ENCODE measurements at places on chromosomes 12 and 14.

DNA sequence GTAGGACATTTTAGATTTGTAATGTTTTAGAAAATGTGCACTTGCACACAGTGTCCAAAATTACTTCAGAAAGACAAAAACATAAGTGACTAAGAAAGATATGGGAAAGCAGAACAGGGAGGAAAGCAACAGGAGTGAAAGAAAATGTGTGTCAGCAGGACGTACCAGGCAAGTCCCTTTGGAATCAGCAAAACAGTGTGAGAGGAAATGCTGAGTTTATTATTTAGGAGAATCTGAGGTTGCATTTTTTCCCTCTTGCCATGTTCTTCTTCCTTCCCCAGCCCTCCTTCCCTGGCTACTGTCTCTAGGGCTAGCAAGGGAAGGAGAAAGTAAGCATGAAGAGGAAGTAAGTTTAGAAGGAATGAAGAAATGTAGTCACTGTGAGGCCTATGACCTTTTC, 67.7 kb upstream of the CD163 start:
- peak; percentile 19 for DNase-seq

DNA sequence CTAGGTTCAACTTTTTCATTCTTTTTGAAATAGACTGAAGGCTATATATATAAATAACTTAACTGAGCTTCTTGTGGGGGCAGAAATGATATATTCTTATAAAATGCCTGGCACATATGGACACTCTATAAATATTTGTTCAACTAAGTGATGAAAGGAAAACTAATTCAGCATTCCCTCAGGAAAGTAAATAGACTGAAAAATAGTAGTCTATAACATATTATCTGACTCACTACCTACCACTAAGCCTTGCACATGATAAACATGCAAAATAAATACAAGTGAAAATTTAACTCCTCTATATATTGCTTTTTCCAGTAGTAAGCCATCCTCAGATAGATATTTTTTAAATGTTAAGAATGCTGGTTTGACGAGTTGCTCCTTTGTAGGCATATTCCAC, 15.7 kb upstream of the BMAL2 start:
- DNase-seq: no peak

DNA sequence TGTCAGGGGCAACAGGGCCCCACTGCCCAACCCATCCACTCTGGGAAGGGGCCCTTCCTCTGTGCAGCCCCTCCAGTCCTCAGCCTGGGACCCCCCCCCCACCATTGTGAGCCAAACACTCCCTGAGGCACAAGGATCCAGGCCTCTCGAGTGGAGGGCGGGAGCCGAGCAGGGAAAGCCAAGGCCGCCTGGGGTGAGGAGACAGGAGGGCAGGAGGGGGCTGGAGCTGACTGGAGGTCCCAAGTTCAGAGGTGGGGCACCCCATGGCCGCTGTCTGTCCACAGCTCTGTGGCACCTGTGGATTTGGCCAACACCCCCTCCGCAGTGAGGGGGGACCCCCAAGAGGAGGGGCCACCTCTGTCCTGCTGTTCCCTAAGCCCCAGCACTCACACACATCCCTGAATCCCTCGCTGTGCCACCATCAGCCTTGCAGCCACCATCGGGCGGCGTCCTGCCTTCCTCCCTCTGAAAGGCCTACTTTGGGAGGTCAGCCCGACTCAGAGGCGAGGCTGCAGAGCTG, 25.4 kb upstream of the C14orf180 start:
- no peak for DNase-seq

DNA sequence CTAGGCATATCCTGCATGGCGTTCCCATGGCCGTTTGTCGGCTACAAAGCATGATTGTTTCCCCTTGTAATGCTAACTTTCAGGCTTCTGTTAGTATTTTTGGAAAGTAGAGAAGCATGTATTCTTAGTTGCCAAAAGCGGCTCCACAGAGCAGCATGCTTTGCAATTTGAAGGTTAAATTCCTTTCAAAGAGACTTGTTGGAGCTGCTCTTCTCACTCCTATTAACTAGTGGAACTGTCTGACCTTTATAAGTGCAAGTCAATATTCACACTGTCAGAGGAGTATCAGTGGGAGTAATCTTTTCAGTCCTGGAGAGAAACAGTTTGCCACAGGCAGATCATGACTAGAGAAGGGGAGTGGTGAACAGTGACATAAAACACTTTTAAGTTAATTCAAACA, 656.1 kb upstream of the NOVA1 start:
- no peak for DNase-seq

GRCh38 chr14:29821242-29821641, 106.4 kb downstream of the PRKD1 start:
- no peak for DNase-seq

DNA sequence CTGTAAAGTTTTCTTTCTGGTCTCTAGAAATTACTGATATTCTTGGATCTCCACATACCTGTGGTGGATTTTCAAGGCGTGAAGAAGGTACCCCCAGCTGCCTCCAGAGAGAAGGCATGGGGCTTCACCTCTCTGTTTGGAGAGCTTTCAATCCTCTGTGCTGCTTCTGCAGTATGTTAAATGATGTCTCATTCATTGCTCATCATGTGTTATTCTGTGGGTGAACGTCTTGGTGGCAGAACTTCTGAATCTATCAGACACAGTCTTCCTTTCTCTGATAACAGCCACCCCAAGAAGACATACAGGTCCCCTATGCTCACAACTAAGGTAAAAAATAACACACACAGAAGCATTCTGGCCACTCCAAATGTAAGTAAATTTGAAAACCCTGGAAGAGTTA, 221.3 kb upstream of the TMEM260 start:
- no peak for DNase-seq

DNA sequence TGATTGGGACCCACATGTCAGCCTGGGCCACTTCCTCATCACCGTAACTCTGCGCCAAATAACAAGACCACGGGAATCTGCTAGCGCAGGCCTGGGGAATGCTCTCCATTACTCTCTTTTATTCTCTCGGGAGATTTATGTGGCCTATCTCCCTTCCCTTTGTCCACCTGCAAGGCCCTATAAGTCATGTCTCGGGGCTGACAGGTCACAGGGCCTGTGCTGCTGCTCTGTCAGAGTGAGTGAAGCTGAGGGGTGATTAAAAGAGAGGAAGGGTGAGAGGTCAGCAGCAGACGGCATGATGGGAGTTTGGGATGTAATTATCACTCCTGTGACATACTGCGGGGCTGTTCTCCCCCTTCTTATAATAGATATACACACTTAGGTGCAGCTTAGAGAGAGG, 26.2 kb upstream of the GPATCH2L start:
- no peak for DNase-seq

DNA sequence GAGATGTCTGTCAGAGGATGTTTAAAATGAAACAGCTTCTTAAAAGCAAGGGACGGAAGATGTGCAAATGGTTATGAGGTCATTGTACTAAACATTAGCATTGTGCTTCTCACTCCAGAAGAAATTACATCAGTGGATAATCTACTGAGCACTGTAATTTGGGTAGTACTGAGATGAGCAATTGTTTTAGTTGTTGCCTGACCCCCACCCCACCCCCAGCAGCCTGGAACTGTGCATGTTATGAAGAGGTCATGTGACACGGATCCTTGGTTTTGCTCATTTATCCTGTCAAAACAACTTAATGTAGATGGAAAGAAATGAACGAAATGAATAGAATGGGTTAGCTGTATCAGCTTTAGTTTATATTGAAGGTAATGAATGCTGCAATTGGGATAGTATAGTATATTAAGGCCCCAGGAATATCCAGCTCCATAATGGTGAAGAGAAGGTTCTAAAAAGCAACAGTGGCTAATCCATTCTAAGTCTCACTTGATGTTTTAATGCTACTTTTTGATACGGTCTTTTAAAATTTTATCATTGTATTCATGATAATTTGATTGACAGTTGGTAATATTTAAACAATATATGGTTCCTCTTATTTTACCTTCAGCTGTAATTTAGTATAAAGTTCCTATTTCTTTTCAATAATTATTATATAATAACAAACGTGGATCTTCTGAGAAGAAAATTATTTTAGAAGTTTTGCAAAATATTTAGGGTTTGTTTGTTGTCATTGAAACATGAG, 58.5 kb downstream of the WNK1 start:
- no peak for DNase-seq

DNA sequence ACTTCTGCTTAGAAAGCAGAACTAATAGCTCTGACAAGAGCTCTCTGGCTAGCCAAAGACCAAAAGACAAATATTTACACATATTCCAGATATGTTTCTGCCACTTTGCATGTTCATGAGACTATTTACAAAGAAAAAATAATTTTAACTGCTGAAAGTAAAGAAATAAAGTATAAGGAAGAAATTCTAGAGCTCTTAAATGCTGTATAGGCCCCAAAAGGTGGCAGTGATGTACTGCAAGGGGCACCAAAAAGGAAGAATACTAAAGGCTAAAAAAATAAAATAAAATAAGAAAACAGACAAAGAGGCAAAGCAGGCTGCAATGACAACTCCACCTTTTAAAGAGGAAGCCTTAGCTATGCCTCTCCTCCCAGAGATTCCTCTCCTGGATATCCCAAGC, 23.0 kb downstream of the KLRK1 start:
- DNase-seq: no peak

- DNase-seq: no peak
These were observed 123.0 kb downstream of the ESRRB start for GRCh38 chr14:76498976-76499375.

DNA sequence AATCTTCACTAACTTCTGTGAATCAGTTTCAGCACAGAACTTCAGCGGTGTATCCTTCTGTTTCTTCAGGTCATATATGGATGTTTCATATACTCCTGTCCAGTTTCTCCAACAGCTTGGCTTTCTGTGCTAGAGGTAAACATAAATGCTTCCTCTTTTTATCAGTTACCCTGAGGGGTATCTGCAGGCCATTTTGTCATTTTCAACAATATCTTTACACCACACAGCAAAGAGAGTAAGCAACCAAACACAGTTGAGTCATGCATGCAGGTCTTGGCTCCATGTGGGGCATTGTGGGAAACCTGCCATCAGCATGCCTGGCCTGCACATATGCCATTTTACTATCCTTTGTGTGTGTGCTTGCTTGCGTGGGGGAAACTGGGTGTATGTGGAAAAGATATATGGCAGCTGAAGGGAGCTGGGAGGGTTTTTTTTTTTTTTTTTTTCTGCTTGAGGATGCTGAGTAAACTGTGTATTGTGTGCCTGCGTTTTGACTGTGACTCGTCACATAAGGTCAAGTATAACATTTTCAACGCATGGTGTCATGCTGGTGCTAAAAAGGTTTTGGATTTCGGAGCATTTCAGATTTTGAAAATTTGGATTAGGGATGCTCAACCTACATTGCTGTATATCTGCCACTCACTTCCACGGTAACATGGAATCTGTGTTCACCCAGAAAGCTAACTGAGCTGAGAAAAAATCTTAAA, 56.1 kb upstream of the YARS2 start:
- DNase-seq: peak; percentile 94

DNA sequence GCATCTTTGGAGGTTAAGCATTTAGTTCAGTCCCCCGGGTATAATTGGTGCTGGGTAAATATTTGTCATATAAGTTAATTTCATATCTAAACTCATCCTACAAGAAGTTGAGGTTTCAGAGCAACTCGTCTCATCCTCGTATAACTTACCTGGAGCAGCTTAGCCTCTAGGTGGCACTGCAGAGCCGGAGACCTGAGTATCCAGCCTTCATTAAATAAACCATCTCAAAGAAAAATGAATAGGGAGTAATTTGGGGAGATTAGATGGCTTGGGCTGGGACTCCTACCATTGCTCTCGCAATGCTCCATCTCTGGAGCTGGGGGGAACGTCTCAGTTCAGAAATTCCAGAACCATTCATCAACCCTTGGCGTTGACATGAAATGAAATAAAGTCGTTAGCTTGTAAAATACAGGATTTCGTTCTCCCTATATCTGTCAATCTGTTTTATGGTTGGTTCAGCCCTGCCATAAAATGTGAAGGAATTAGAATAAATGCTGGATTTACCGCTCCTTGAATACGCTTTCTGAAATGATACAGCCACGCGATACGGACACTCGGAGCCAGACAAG, 122.9 kb upstream of the TMEM132D start:
- peak; percentile 19 for DNase-seq

DNA sequence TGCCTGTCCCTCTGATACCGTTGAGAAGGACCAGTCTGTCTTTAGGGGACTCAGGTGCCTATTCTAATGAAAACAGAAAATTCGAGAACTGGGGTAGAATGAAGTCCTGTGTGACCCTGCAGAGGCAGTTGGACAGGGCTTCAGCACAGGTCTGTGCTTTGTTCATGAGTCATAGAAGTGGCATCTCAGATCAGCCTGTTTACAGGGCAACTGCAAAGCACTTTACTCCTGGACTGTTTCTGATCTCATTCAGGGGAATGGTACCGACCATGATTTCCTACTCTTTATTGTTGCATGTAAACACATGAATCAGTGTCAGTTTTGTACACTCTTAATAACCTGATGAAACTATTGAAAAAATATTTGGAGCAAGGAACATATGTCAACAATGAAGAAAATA, 1517.0 kb downstream of the AACS start:
- no peak for DNase-seq

DNA sequence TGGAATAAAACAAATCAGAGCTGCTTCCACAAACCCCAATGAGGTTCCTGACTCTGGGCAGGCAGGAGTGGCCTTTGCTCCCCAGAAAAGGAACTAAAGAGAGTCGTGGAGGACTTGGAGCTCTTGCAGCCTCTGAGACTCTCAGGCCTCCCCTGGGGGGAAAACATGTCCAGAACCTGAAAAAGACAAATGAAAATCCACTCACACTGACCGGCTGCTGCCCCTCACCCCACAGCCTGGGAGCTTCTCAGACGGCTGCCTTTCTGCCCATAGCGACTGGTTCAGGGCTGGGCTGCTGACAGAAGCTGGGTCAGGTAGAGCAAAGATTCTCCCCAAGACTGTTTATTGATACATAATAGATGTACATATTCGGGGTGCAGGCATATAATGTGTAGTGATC, 356.0 kb downstream of the ADGRD1 start:
- DNase-seq: no peak

- DNase-seq: no peak
These were observed 179.2 kb upstream of the EGLN3 start for GRCh38 chr14:34129927-34130552.

GRCh38 chr12:66176105-66176900, 6.5 kb upstream of the TMBIM4 start:
- no peak for DNase-seq

DNA sequence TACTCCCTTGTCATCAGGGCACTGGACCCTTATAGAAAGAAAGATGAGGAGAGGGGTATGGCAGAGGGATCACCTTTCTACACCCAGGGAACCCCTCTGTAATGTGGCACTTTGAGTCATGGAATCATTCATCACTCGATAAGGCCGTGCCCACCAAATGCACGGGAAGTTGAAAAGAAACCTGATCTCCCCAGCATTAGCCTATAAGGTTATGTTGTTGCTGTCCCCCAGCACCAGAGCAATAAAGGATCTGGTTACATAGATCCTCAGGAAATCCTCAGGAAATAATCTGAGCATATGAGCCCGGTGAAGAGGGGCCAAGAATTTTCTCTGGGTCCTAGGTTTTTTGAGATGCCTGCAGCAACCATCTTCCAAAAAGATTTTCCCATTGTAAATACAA, 148.8 kb upstream of the CRY1 start:
- DNase-seq: no peak

Measured in trophoblast cell (in vitro differentiated cells and primary cell).